ENCODE measurements at places on chromosomes 2 and 18.

- no peak for DNase-seq
Measured at GRCh38 chr2:71856773-71857525, 290.7 kb downstream of the CYP26B1 start.

DNA sequence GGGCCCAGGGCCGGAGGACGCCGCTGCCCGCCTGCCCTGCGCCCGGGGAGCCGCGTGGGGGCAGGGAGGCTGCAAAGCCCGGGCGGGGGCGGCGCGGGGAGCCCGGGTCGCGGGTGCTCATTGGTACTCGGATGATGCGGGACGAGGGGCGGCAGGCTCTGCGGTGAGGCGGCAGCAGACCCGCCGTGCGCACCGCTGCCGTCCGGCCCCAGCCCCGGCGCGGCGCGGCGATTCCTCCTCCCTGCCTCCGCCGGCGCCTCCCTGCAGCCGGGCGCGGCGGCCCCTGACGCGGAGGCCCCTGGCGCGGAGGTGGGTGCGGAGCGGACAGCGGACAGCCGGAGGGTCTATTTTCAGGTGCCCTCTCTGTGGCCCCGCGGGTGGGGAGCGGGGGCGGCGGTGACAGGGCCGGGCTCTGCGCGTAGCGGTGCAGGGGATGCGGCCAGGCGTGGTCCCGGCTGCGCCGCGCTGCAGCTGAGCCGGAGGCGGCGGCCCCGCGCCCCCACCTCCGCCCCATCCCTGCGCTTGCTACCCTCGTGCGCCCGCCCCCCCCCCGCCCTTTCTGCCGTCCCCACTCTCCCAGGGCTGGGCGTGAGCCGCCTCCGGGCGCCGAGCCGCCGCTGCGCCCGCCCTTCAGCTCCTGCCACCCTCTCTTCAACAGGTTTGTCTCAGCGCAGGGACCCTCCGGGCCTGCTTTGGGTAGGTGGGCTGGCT, 640 bp downstream of the SPTBN1 start:
- peak; percentile 60 for DNase-seq

DNA sequence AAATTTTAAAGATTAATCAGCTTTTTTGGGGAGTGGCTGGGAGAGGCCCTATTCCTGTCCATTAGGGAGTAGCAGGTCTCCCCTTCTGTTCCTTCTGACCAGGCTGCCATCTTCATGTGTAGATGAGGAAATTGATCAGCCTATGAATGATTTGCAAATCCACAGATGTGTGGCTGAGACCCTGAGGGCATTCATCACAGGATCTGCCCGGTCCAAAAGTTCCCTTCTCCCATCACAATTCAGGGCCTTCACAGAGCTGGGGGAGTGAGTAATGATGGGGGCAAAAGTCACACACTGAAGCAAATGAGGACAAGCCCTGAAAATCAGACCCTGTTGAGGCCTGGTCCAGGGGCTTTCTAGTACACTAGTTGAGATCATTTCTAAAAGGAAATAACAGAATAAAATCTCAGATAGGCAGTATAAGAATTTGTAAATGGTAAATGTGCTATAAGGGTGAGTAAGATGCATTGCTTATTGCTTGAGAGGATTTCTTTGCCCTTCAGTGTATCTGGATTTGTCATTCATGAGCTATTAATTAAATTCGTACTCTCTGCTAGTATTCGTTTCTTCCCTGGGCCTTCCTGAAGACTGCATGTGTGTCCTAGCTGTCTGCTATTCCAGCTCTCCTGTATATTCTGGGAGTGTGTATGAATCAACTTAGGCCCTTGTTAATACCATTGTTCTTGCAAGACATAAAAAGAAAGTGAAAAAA, 53.2 kb downstream of the SETBP1 start:
- no peak for DNase-seq

GRCh38 chr2:105873281-105873680, 128.6 kb downstream of the NCK2 start:
- DNase-seq, result no peak

DNA sequence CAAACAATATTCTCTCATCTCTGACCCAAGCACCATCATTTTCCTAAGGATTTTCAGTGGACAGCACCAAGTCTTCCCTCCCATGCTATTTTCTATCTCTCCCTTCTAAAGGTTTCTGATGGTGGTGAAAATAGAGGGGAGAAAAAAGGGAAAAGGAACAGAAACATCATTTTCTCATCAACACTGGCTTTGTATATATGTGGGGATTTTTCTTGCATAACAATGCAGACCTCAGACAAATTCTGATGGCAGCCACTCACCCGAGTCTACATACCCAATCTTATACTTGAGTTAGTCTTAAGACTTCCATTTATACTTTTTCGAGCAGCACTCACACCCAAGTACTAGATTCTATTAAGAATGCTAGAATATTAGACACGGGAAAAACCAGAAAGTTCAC, 95.8 kb downstream of the TMEM163 start:
- no peak for DNase-seq

GRCh38 chr2:238061315-238062202, 758 bp downstream of the SCLY start:
- DNase-seq, result peak; percentile 50

DNA sequence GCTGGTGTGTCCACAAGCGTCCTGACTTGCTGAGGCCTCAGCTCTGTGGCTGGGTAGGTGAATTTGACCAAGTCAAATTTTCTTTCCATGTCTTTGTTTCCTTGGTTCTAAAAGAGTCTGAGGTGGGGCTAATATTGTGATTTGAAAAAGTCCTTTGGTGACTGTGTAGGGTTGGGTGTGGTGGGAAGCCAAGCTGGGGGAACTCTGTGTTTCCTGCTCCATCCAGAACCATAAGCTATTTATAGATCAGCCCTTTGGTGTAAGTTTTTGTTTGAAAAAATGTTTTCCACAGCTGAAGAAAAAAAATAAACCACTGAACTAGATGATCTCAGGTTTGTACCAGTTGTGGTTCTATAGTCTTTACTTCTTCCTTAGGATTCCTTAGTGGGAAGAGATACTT, 462.7 kb downstream of the TGIF1 start:
- no peak for DNase-seq

- DNase-seq, result no peak
Measured at GRCh38 chr18:76673281-76674185, 148.8 kb upstream of the ZNF236 start.

DNA sequence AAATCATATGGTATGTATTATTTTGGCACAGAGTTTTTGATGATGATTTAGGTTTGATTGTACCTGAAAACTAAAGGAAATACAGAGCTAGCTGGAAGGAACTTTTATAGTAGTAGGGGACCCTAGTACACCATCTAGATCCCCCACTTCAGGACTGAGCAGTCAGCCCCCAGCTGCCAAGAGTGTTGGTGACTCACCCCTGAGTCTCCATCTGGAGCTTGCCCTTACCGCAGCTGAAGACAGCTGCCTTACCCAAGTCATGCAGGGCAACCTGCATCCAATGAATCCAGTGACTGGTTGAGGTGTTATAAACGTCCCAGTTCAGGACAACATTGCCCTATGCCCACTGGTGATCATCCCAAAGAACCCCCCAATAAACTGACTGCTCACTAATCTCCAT, 15.3 kb downstream of the PMS1 start:
- DNase-seq, result no peak

DNA sequence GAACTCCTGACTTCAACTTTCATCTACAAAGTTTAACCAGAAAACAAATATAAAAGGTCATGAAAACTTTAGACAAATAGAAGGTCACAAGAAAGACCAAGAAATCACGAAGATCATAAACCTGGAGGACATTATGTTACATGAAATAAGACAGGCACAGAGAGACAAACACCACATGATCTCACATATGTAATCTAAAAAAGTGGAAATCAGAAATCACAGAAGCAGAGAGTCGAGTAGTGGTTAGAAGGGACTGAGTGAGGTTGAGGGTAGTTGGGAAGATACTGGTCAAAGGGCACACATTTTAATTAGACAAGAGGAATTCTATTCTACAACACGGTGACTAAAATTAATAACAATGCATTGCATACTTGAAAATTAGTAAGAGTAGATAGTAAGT, 1.4 kb downstream of the GCFC2 start:
- DNase-seq, result no peak

DNA sequence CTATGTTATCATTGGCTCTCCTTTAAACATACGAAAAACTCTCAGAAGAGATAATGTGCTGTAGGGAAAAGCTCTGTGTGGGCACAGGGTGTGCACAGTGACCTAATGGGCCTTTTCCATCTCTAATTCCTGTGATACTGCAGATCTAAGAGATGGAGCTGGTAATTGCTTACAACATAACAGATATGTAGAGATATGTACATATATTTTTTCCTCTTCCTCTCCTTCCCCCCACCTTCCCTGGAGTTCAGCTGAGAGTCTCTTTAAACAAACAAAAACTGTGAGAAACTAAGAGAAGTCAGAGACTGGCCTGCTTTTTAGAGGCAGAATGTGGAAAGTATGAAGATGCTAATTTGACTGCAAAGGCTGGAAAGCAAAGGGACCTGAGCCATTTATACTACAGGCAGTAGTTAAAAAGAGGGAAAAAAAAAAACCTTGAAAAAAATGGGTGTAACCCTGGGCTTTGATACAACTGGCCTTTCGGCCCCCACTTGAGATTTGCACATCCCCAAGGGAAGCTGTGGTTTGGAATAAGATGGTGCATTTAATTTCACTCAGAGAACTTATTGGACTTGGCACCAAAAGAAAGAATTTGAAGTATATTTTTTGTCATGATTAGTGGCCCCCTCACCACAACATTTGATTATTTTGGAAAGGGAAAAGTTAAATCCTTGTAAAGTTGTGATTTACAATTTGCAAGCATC, 502.2 kb upstream of the ZEB2 start:
- DNase-seq, result no peak

Data from GM06990 (cell line).